ENCODE measurements at places on chromosomes 1 and 21. TPM values are rescaled to one million over a fixed set of nuclear protein-coding genes. Genes with fewer than 3 reads are reported as not detected.

DNA sequence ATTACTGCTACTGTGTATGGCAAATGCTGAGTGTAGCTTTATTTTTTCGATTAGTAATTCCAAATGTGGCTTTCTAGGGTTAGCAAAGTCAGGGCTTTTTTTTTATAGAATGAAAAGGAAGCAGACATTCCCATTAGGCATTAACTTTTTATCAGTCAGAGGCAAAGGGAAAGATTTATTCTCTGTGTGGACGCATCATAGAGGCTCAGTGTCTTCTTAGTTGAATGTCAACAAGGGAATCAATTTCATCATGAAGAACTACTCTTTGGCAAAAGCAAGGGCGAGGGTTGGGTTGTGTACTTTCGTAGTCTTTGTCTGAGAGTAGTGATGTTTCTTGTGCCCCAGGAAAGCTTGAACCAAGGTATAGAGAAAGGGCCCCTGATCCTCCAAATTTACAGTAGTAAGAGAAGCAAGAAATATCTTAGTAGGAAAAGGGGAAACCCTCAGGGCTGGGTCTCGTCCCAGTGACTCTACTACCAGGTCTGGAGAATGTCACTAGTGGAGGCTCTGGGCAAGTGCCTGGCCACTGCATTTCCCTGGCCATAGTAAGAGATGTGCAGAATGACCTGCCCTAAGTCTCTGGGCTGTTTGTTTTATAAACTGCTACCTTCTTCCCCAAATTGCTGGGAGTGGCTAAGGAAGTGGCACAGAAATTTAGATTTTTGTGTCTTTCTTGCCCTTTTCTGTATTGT, 30.0 kb upstream of the MACF1 start:
- no peak for DNase-seq

Gene SLC41A1
- total RNA-seq: 25.5 TPM

DNA sequence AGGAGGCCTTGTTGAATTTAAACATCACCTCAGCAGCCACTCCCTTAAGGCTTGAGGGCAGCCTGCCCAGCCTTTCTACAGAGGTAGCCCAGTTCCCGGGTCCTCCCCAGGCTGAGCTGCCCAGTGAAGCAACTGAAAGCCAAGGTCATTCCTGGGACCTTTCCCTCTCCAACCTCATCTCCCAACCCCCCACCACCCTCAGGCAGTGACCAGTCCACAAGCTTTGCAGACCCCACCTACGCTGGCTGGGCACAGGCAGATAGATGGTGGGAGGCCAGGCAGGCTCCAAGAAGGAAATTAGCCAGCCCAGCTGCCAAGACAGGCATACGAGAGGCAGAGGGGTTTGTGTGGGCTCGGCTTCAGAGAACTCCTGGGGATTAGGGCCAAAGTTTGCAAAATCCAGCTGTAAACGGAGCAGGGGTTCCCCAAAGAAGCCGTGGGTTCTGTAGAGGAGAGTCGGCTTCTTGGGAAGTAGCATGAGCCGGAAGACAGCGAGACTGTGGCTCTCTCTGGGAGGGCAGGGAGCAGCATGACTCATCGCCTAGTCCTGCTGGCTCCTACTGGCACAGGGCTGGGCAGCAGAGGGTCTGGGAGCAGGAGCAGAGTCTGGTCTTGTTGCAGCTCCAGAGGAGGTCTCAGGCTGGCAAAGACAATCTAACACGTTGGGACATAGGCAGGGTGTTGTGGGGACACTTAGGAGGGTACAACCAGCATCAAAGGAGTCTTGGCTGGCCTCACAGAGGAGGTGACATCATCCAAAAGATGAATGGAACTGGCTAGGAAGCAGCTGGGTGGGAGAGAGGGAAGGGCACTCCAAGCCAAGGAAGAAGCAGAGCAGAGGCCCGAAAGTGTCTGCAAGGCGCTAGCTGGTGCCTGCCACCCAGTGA, 2.8 kb upstream of the ZC3H12A start:
- DNase-seq: no peak

Gene KCNE2
- total RNA-seq: not detected

Gene KANK4
- total RNA-seq: not detected

GRCh38 chr1:7528386-7529198, 242.5 kb upstream of the VAMP3 start:
- no peak for DNase-seq

- no peak for DNase-seq
These were observed 7.0 kb downstream of the TMPRSS2 start for GRCh38 chr21:41500931-41501381.

DNA sequence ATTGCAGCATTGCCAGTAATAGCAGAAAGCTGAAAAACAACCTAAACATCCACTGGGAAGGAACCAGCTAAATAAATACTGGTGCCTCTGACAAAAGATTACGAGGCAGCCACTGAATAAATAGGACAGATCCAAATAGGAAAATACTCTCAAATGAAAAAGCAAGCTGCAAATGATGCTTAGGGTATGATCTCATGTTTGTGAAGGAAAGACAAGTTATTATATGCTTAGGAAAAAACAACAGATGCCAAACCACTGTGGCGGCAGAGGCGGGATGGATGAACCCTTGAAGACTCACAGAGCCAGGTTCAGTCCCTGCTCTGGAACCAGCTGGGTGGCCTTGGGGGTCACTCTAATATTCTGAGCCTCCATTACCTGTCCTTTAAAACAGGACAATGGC, 41.6 kb downstream of the MATN1 start:
- no peak for DNase-seq

- DNase-seq: no peak
These were observed 57.8 kb downstream of the RHOU start for GRCh38 chr1:228793032-228793431.

DNA sequence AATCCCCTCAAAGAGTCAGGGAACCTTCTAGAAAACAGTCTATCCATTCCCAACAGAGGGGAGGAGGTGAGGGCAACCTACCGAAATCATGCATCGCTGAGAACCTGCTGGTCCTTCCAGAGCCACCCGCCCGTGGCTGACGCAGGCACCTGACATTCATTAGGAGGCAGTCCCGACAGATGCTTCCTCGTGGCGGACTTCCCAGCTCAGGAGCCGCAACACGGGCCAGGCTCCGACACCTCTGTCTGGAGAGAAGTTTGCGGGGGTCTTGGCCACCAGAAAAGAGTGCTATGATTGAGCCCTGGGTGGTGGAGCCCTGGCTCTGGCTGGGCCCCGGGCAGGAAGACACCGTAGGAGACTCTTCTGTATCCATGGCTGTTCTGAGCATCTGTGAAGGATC, 86.4 kb upstream of the ARHGEF16 start:
- DNase-seq: no peak

DNA sequence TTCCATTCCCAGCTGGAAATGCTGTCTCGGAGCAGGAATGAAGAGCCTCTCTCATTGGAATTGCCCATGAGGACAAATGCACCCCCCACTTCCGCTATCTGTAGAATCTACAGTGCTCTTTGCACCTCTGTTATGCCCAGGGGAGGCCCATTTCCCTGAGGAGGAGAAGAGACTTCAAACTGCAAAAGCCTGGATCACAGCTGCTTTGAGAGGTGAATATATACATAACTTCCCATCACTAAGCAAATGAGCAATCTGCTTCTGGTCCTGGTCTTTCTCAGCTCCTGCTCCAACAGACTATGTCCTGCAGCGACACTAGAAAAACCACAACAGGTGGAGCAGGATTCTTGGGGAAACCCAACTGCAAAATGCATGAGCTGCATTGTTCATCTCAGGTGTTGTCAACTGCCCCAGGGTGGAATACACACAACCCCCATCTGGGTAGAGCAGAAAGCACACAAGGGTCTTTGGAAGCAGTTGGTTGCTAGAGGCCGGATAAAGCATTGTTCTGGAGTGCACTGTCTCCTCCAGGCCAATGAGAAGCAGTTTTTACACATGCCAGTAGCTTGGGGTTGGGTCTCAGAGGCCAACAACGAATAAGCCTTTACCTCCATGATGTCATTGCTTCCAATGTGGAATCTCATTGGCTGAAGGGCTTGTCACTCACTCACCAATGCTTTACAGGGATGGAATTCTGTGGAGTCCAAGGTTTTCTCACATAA, 67.7 kb upstream of the RAB4A start:
- DNase-seq: no peak

Gene CD5L
- not detected for total RNA-seq

- no peak for DNase-seq
These were observed 136.5 kb upstream of the KCNK1 start for GRCh38 chr1:233477359-233477758.

GRCh38 chr1:82152356-82153271, 351.9 kb downstream of the ADGRL2 start:
- DNase-seq: no peak

Gene FCRLB
- 0.75 TPM for total RNA-seq

GRCh38 chr1:94926915-94927404, at the start of gene CNN3:
Gene CNN3 (minus strand): TSS chr1:94927110. CDS start chr1:94926894, 216 bp downstream.
- peak; percentile 60 for DNase-seq

Gene TUT4
- total RNA-seq: 143 TPM

DNA sequence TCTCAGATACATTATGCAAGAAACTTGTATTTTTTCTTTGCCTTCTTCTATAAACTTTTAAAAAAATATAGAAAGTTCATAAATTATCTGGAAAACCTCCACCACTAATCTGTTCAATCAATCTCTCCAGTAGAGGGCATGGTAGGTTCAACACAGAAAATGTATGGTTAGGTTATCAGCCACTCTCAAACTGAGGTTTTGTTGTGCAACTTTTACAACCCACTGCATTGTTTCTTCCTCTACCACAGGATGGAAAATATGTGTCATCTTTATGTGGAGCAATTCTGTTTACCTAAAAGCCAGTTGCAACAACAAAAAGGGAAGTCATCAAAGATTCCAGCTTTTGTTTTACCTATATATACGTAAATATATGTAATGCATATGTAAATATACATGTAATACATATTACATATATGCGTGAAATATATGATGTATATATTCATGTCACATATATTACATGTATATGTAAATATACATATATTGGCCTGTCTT, 3.0 kb upstream of the RGS2 start:
- no peak for DNase-seq

Gene C1orf141
- total RNA-seq: not detected

DNA sequence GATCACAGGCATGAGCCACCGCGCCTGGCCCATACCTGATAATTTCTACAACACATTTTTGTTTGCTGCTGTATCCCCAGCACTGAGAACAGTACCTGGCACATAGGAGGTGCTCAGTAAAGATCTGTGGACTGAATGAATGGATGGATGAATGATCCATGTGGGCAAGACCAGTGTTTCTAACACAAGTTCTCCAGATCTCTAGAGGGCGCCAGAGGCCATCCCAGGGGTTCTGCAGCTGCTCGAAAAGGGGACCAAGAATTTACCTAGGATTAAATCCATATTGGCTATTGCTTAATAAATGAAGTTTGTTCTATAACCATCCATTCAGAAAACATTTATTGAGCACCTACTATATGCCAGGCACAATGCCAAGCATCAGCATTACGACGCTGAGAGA, 167.7 kb downstream of the ACTL8 start:
- DNase-seq: no peak

Gene PM20D1
- 2.3 TPM for total RNA-seq

Gene PYHIN1
- 49.2 TPM for total RNA-seq

Gene SH3D21
- 2.8 TPM for total RNA-seq

Gene MOB3C
- total RNA-seq: 24.6 TPM

- no peak for DNase-seq
These were observed 6.6 kb downstream of the SLC9C2 start for GRCh38 chr1:173596097-173596825.

Gene RIPPLY3
- not detected for total RNA-seq

Gene ATAD3C
- 1.4 TPM for total RNA-seq

DNA sequence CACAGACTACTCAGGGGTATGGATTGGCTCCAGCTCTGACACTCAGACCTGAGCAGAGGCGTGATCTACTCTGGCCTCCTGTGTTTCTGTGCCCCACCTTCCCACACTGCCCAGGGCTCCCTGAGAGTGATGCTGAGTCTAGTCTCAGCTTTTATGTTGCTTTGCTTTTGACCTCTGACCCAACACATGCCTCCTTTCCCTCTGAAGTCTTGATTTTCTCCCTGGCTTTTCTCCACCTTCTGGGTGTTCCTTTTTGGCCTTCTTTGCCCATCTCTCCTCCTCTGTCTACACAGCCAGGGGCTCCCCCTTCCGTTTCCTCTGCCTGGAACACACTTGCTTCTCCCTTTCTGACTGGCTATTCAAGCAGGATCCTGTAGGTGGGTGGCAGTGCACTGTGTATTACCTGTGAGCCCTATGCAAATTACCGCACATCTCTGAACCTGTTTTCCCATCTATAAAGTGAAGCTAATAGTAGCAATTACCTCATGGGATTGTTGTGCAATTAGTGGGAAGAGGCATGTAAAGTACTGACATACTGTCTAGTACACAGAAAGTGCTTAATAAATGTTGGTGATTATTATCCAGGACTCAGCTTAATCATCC, 13.7 kb upstream of the MEX3A start:
- DNase-seq: no peak

GRCh38 chr1:31483012-31483946, 70.3 kb downstream of the SERINC2 start:
- no peak for DNase-seq

DNA sequence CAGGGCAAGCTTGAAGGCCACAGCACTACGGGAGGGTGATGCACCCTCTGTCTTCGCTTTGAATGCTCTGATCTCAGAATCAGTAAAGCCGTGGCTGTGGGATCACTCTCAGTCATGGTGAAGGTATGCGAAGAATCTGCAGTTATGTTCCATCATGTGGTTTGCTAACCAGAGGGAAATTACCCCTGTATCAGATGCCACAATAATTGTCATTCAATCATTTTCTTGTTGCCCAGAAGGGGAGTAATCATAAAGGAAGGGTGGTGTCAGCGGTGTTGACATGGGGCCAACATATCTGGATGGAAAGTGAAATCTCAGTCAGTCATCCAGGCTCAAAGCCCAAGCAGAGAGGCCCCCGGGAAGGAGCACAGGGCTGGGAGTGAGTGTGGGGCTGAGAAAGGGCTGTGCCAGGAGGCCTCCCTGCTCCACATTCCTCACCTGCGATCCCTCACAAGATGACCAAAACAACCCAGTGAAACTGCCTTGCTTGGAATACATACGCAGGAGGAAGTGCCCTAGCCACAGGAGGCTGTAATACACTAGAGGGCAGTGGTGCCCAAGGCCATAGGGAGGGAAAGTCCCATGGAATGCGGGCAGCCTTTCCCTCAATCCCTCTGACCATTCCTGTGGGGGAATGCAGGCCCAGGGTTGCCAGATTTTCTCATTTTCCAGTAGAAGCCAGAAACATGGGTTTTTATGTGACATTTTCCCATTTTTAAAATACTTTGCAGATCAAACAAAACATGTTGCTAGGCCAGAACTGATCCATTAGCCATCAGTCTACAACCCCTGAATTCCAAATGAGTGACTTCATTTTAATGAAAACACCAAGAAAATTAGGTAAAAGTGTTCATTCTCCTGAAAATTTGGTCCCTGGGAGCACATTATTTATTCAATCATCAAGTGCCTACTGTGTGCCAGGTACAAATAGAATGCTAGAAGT, 95.7 kb upstream of the VANGL1 start:
- DNase-seq: no peak

DNA sequence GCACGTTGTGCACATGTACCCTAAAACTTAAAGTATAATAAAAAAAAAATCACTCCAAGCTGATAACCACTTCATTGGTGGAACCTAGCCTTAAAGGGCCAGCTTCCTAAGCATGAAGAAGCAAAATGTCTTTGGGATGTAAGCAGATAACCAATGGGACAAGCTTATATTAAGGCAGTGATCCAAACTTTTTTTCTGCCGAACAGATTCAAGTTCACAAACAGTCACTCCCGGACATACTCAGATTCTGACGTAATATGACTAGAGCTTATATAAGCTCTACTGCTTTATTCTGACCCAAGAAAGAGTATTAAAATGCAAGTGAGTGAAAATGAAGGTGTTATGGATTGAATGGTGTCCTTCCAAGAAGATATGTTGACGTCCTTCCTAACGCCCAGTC, 44.9 kb upstream of the HIVEP3 start:
- no peak for DNase-seq

- DNase-seq: peak; percentile 39
These were observed 1.2 kb downstream of the TUT4 start for GRCh38 chr1:52551507-52552235.

GRCh38 chr1:9070486-9070885, 1.1 kb upstream of the SLC2A5 start:
- DNase-seq: no peak

All from T-cell (primary cell).